Activated gamma-delta T cell (primary cell): ENCODE measurements at places on chromosomes 11 and 22.

DNA sequence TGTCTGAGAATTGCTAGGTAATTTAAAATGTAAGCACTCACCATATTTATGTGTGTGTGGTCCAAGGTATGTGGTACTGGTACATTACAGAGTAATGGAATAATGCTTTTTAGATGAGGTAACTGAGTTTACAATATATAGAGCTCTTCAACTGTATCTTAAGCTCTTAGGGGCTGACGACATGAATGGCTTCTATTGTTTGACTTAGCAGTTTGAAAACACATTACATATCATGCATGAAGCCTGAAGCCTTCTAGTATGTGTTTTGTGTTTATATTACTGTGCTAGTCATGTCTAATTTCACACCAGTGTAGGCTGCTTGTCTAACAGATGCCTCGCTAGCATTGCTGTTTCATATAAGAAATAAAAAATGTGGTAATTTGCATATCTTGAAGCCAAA is 37.2 kb downstream of the GAS2 start:
- DNase-seq = no peak

DNA sequence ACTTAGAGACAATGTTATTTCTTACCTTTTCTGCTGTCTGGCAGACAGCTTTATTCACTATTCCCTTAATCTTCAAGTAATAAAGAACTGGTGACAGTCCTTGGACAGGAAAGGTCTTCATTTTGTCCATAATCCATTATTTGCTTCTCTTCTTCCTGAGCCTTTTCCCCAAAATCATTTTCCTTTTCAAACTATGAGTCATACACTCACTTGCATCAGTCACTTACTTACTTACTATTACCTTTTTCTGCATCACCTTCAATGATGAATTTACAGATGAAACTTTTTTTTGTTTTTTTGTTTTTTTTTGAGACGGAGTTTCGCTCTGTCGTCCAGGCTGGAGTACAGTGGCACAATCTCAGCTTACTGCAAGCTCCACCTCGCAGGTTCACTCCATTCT is 9.5 kb downstream of the METTL15 start:
- DNase-seq = no peak

DNA sequence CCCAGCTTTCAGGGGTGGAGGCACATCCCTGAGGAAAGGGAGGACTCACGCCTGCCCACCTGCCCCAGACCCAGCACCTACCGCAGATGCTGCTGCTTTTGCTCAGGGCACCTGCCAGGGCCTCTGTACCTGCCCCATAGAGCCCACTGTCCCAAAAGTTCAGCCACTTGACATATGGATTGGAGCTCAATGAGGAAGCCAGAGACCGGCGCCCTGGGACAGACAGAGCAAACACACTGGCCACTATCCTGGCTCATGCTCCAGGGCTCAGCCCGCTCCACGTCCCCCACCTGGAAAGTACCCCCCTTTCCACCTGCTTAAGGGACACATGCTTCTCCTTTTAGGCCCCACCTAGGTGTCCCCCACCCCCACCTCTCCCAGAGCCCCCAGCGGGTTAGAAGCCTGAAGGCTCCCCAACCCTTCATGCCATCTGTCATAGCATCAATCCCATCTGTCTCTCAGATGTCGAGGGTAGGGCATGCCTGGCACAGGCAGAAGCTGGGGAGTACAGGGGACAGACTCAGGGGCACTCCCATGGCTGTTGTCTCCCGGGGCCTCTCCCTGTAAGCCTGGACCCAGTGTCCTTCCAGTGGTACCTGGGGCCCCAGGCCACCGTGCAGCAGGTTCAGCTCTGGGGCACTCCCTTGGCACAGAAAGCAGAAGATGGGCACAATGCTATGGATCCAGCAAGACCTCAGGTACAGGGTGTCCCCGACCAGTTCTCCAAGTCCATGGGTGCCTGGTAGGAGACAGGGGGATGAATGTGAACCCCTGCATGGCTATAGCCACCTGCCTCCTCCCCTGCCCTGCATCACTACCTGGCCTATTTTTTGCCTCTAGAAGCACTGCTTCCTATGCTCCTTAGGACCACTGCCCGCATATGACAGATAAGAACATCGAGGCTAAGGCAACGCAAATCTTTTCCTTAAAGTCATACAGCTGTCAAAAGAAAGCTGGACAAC is 2.2 kb upstream of the P2RX6 start:
- DNase-seq = no peak

DNA sequence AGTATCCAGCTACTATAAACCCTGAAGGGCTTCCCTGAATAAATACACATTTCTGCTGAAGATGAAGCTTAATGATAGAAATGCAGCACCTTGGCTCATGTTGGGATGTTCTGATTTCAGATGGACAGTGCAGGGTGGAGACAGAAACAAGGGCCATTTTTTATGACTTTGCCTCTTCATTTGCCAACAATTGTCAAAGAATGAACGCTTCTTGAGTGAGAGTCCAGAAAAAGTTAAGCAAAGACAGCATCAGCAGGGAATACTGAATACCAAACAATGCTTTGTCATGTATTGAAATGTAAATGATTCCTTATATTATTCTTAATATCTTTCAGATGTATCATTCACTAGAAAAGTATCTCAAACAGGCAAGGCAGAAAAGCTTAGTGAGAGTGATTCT is 84.9 kb downstream of the TRPC6 start:
- no peak for DNase-seq

- DNase-seq = no peak
Measured at GRCh38 chr11:75759832-75760231, 8.7 kb upstream of the DGAT2 start.

GRCh38 chr11:58626934-58627483 is 4.5 kb downstream of the CNTF start:
- DNase-seq = no peak

DNA sequence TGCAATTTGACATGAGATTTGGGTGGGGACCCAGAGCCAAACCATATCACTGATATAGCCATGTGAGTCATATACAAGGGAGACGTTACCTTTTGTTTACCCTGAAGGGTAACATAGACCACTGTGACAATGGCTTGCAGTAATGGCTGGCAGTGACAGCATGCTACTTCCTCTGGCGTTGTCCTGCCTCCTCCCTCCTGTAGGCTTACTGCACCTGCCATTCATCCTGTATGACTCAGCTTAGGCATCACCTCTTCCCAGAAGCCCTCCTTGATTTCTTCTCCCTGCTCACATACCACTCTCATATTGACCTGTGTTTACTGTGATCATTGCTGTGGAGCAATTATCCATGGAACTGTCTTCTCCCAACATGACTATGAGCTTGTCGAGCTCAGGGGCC is 12.0 kb upstream of the PVALB start:
- no peak for DNase-seq

DNA sequence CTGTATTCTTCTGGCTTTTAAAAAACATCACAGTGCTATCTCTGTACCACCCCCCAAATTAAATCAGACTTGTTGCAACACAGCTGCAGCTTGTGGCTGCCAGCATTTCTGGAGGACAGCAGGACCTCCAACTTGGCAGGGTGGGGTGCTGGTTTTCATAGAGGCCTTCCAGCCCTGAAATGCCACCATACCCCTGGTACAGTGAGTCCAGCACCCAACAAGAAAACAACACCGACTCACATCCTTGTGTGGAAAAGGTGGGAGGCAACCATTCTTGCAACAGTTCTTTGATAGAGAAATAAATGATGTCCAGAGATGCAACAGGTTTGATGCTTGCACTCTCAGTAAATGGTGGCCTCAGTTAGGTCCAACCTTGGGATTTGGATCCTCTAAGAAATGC is 96.0 kb downstream of the ABTB2 start:
- DNase-seq = no peak

GRCh38 chr11:13862845-13863392 is 99.6 kb upstream of the SPON1 start:
- no peak for DNase-seq

DNA sequence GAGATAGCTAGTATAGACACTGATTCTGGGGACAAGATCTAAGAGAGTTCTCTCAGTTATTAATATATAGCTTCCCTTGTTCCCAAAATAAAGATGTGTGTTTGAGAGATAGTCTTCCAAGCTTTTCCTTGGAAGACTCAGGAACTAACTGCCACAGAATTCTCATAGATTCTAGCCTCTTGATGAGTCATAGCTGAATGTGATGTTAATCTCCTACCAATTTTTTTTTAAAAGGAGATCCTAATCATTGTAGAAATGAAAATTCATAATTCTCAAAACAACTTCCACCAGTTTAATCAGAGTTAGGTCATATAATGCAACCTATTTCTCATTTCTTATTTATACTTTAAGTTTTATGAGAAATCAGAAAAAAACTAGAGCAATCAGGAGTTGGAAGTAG is 148.8 kb downstream of the JRKL start:
- no peak for DNase-seq

DNA sequence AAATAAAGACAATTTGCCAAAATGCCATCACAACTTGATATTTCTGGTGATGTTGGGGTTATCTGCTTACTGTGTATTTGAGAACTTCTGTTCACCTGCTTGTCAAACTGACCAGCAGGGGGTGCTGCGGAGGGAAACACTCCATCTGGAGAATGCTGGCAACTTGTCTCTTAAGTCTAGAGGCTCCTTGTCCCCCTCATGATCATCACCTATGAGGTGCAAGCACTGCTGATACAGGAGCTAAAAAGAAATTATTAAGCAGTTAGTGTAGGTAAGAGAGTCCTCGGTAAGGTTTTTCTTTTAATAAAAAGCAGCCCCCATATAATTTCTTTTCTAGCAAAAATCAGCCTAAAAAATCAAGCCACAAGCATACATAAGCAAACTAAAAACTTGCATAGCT is 32.7 kb upstream of the GLYATL1B start:
- no peak for DNase-seq

DNA sequence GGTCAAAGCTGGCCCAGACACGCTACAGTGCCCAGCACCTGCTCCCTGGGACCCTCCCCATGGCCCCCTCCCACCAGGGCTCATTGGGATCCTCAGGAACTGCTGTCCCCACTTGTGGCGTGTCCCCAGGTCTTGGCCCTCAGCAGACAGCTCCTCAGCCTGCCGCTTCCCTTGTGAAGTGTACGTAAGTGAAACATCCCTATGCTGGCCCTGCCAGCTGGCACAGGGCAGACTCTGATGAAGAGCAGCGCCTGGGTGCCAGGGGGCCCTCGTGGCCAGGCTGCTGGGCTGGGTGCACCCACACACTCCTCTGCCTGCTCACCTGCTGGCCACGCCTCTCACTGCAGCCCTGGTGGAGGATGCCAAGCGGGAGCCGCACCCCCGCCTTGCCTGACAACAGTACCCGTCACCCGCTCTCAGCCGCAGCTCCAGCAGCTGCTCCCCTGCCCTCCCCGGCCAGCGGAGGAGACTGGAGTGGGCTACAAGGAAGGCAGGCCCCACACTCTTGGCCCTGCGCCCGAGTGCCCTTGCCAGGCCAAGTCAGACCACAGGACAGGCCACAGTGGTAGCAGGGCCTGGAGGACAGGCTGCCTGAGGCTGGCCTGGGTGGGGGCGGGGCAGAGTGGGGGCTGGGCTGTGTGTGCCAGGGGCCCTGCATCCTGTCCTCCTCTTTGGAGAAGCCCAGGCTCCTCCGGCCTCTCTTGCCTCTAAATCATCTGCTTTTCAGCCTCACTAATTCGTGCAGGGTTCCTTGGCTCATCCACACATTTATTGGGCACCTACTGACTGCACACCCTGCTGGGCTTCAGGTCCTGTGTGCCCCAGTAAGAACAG is 39.5 kb downstream of the IGF2 start:
- DNase-seq = no peak

GRCh38 chr22:21697880-21698279 is 32.1 kb downstream of the PPIL2 start:
- no peak for DNase-seq

- no peak for DNase-seq
Measured at GRCh38 chr11:129580278-129580677, 204.6 kb downstream of the BARX2 start.

DNA sequence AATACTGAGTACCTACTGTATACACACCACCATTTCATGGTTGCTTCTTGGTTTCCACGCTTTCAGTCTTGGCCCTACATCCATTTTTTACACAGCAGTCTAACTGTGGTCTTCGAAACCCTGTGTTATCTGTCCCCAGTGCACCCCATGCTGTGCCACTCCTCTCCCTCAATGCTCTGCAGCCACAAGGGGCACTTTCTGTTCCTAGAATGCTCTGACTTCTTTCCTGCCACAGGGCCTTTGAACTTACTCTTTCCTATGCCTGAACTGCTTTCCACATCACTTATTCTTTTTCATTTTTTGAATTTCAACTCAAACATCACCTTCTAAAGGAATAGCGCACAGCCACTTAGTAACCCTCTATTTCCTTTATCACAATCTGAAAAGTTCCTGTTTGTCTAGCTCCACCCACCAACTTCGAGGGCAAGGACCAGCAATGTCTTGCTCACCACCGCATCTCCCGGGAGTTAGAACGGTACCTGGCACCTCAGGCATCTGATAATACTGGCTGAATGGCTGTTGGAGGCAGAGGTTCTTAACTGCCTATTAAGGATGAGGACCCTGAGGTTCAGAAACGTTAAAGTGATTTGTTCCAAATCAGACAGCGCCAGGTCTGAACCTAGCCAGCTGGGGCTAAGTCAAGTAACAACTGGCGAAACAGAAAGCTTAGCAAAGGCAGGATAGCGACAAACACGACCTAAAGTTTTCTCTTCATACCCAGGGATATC is 568 bp downstream of the ALG8 start:
- no peak for DNase-seq

- no peak for DNase-seq
Measured at GRCh38 chr11:95500466-95500865, 269.5 kb upstream of the SESN3 start.

GRCh38 chr11:35126000-35126878 is 12.7 kb upstream of the CD44 start:
- no peak for DNase-seq

GRCh38 chr11:33133761-33134160 is 27.5 kb downstream of the CSTF3 start:
- no peak for DNase-seq

- no peak for DNase-seq
Measured at GRCh38 chr22:22865311-22866072, 22.1 kb upstream of the IGLL5 start.

DNA sequence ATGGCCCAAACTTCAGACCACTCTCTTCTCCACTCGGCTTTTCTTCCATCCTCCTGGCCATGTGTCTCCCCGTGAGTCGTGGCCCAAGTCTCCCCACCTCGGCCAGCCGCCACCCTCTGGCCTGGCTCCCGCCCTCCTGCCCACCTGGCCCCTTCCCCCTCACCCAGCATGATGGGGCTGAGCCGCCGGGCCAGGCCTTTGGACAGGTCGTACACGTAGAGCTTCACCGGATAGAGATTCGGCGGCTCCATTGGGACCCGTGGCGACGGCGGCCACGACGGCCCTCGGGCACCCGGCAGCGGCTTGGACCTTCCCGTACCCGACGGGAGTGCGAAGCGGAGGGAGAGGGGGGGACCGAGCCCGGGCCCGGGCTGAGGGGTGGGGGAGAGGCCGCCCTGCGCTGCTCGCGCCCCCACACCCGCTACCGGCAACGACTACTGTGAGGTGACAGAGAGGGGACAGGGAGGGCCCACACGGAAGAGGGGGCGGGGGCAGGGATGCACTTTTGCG is at the start of gene DESI1:
DESI1 (minus strand) TSS at position 455 of the 510 bp plus-strand sequence; CDS start at position 251, 204 bp downstream.
- no peak for DNase-seq
